Fibroblast of skin of abdomen (primary cell): ENCODE measurements at places on chromosomes 5 and 9.
A peak's percentile ranks its signal among the peaks of the same experiment; 100 is the strongest.

- peak; percentile 46 for DNase-seq
Observed at GRCh38 chr9:99822109-99822805, 572 bp downstream of the NR4A3 start.

DNA sequence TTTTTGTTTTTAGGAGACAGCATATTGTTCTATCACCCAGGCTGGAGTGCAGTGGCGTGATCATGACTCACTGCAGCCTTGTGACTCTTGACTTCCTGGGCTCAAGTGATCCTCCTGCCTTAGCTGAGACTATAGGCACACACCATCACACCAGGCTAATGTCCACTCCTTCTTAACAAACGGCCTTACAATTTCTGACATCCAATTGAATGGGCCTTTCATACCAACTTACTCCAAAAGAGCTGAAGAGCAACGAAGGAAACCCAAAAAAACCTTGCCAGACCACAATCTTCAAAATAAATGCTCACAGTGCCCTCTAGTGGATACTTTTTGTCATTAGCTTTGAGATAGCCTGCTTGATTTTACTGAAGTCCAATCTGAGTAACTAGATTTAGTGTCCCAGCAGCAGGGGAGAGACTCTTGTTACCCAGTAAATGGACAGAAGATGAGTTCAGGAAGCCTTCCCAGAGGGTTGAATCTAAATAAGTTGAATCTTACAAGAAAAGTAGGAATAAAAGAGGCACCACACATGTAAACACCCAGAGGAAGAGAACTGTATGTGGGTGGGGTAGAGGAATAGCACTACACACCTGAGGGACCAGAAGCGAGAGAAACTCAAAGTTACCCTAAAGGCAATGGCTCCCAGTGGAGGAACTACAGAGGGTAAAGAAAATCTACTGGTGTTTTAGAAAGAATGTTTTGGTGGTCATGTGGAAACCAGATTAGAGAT is 9.3 kb downstream of the ZNF622 start:
- DNase-seq = peak; percentile 61

GRCh38 chr5:164532235-164532900 is 1026.9 kb downstream of the MAT2B start:
- DNase-seq = no peak

- no peak for DNase-seq
Observed at GRCh38 chr5:80234116-80234948, 21.5 kb downstream of the SERINC5 start.

GRCh38 chr5:77640589-77641396 is 2.3 kb upstream of the OTP start:
- DNase-seq = no peak
